ENCODE measurements at places on chromosomes 1 and 21.

DNA sequence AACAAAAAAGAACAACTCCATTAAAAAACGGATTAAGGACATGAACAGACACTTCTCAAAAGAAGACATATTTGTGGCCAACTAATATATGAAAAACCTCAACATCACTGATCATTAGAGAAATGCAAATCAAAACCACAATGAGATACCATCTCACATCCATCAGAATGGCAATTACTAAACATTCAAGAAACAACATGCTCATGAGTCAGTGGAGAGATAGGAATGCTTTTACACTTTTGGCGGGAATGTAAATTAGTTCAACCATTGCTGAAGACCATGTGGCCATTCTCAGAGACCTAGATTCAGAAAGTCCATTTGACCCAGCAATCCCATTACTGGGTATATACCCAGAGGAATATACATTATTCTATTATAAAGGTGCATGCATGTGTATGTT, 1442.6 kb upstream of the B3GALT2 start:
- no peak for DNase-seq

DNA sequence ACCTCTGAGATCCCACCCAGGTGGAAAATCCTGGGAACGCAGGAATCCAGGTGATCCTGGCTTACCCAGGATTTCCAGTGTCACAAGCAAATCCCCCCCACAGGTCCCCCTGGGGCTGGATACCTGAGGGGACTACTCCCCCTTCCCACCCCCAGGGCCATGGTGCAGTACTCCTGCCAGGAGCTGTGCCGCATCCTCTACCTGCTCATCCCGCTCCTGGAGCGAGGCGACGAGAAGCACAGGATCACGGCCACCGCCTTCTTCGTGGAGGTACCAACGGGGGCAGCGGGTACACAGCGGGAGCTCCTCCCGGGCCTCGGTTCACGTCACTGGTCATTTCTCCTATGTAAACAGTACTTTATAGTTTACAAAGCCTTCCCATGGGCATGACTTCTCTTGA, 20.4 kb upstream of the TTC4 start:
- DNase-seq, result no peak

GRCh38 chr1:36136535-36136934, 11.5 kb upstream of the COL8A2 start:
- DNase-seq, result no peak

GRCh38 chr21:31394309-31394708, 50.2 kb upstream of the TIAM1 start:
- DNase-seq, result no peak

GRCh38 chr1:27285274-27285660, 36.7 kb upstream of the TMEM222 start:
- no peak for DNase-seq

DNA sequence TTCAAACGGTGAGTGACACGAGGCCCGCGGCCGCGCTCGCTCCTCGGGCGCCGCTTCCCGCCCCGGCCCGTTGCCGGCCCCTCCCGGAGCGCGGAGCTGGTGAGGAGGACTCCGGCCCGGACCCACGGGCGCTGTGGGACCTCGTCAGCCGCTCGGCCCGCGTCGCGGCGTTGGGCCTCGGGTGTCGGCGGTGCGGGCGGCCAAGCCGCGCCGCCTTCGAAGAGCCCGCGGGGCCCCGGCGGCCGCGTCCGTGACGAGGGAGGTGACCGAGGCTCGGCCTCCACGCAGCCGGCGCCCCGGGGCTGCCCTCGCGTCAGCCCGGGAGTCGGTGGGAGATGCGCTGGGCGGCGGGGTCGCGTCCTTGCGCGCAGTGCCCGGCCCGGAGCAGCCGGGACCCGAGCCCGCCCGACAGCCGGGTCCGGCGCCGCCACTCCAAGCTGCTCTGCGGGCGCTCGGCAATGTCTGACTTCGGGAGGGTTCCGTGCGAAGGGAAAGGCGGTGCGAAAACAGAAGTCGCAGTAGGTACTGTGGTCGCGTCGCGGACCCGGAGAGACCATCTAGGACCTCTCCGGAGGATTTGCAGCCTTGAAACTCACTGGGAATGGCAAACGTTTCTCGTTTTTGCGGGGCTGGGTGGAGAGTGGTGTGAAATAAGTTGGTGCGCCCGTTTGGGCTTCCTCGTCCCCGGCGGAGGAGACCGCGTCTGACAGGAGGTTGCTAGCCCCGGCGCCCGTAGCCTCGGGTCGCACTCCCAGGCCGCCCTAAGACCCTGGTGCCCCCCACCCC, 829 bp downstream of the SPEN start:
- no peak for DNase-seq

Data from muscle of back (tissue), 13 donors.